Inflammatory macrophage (primary cell): ENCODE measurements at places on chromosomes 16 and 17.
A peak's percentile ranks its signal among the peaks of the same experiment; 100 is the strongest.

- no peak for DNase-seq
These were observed 63.9 kb downstream of the NUP88 start for GRCh38 chr17:5355421-5356129.

GRCh38 chr17:62630365-62631085 is 3.1 kb downstream of the MRC2 start:
- DNase-seq = no peak

DNA sequence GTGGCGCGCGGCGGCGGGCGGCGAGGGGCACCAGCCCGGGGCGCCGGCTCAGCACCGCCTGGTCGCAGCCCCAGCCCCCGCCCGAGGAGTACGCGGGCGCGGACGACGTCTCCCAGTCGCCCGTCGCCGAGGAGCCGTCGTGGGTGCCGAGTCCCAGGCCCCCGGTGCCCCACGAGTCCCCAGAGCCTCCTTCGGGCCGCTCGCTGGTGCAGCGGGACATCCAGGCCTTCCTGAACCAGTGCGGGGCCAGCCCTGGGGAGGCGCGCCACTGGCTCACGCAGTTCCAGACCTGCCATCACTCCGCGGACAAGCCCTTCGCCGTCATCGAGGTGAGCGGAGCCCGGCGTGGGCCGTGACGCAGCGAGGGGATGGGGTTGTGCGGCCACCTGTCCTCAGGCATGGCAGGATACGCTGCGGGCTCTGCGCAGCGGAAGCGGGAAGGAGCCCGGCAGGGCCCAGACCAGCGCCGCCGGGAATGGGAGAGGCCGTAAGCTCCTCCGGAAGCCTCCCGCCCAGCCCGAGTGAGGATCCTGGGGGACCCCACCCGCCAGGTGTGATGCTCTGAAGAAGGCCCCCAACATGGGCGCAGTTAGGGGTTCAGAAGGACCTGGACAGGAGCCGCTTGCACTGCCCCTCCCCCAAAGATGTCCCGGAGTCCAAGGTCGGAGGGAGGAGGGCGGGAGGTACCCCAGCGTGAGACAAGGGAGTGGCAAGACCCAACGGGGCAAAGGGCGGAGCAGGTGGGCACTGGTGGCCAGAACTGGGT is 522 bp downstream of the NAGS start:
- DNase-seq = no peak

DNA sequence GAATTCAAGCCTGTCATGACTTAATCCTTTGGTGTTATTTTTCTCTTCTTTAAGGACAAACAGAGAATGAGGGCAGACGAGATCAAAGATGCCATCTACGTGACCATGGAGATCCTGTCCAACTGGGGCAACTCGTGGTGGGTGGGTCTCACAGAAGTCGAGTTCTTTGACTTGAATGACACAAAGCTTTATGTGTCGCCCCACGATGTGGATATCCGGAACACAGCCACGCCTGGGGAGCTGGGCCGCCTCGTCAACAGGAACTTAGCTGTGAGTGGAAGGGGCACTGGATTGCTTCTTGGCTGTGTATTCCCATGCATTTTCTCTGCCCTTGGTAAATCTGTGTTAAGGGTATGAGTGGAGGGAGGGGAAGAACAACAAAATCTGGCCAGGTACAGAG is 158.7 kb downstream of the KATNIP start:
- no peak for DNase-seq

- DNase-seq = peak; percentile 8
These were observed 26.4 kb downstream of the TMEM235 start for GRCh38 chr17:78257810-78258322.

GRCh38 chr17:55090079-55090492 is 121.5 kb downstream of the STXBP4 start:
- DNase-seq = no peak

DNA sequence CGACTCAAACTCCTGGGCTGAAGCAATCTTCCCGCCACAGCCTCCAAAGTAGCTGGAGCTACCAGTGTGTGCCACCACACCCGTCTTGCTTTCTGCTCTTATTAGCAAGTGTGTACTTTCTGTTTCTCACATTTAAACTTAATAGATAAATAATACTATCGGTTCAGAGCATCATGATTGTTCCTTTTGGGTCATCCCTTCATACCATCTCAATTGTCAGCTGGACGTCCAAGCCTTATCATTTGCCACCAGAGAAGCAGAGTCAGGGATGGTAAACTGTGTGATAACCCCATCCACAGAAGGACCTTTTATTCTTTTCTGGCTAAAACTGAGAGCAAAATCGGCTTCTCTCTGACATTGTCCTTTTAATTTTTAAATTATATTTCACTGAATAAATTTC is 279.8 kb upstream of the GOT2 start:
- no peak for DNase-seq

DNA sequence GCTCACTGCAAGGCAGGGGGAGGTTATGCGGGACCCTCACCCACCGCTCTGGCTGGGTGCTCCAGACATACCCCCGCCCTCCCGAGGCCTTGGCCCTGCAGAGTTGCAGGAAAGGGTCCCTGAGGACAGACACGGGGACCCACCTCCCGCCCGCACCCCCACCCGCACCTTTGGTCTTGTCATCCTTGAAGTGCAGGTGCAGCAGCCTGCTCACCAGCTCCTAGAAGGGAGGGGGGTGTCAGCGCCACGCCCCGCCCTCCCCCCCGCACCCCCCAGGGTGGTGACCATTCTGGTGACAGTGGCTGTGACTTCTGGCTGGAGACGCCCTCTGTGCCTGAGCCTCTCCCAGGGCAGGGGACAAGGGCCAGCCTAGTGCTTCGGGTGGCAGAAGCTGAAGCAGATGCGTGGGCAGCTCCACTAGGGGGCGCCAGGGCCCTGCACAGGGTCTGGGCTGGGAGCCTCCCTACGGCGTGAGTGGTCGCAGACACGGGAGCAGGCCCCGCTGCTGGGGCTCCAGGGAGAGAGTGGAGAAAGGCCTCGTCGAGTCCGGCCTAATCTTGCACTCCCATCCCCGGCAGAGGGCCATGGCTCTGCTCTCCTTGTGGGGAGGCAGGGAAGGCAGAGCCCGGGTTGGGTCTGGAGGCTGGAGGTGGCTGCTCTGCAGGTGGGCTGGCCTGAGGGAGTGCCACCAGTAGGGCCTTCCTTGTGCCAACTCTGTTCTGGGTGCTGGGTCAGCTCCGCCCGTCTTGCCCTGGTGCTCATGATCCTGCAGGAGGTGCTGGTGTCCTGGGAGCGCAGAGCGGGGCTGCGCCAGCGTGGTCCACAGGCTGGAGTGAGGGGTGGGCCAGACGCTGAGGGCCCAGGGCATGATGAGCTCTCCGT is 2.7 kb downstream of the CENPX start:
- DNase-seq = peak; percentile 66

GRCh38 chr17:16343569-16343968 is 9.7 kb downstream of the CENPV start:
- no peak for DNase-seq

DNA sequence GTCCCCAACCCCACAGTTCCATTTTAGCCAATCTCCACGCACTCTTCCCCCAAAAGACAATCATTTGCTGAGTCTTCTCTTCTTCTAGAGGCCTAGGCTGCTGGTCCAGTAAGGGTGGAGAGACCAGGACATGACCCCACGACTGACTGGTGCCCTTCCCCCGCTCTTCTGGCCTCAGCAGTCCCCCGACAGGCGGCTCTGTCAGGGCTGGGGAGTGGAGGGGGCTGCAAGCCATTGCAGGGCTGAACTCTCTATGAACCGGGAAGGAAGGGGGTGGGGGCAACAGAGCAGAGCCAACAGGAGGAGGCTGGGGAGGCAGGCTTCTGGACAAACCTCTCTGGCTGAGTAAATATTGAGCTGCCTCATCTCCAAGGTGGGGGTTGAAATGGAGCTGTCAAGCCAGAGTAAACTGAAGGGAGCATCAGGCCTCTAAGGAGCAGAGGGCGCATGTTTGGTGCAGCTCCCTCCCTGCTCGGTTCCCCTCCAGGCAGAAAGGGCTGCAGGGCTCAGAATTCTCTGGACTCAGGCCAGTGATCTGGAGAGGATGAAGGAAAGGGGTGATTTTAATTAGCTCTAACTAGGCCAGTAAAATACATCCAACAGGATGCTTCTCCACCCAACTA is 8.7 kb downstream of the HOXB1 start:
- no peak for DNase-seq

DNA sequence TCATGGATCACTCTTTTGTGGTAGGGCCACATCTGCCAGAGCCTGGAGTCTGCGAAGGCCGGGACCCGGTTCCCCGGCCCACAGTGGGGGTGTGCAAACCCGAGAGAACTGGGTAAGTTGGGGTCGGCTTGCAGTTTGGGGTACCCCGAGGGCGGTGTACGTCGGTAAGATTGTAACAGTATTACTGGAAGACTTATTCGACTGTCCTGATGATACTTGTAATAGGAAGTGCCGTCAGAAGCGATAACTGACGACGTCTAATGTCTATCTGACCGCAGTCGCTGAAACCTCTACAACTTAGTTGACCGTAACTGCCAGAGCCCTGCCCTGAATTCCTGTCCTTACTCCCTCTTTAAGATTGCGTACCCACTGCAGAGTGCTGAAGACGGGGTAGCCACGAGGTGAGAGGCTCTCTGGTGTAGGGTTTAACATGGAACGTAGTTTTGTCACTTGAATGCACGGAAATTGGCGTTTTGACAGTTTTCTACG is 24.0 kb downstream of the TRPV2 start:
- peak; percentile 39 for DNase-seq

DNA sequence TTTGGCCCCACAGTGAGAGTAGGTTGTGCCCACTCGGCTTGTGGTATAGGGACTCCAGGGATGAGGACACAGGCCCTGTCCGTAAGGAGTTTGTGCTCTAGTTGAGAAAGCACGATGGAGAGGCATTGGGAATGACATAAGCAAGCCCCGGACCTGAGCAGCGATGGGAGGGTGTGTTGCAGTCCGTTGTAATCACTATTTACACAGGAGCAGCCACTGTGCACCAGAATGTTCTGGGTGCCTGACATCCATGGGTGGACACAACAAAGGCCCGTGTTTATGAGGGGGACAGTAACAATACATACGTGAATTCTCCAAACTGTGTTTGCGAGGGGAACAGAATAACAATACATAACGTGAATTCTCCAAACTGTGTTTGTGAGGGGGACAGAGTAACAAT is 86.8 kb downstream of the NPIPB11 start:
- DNase-seq = no peak

- DNase-seq = no peak
These were observed 102.0 kb downstream of the ADAMTS18 start for GRCh38 chr16:77332792-77333191.

GRCh38 chr17:67290711-67291291 is 45.8 kb upstream of the HELZ start:
- DNase-seq = no peak

GRCh38 chr16:11133344-11133943 is 122.6 kb downstream of the SOCS1 start:
- no peak for DNase-seq

- DNase-seq = peak; percentile 72
These were observed 716 bp downstream of the TK1 start for GRCh38 chr17:78185981-78186691.

GRCh38 chr16:72983241-72983640 is 64.7 kb downstream of the ZFHX3 start:
- DNase-seq = no peak

- DNase-seq = no peak
These were observed 137.5 kb downstream of the CCDC182 start for GRCh38 chr17:57607553-57608120.
